Left renal pelvis (tissue), 4 donors: ENCODE measurements at places on chromosomes 2 and 18.

DNA sequence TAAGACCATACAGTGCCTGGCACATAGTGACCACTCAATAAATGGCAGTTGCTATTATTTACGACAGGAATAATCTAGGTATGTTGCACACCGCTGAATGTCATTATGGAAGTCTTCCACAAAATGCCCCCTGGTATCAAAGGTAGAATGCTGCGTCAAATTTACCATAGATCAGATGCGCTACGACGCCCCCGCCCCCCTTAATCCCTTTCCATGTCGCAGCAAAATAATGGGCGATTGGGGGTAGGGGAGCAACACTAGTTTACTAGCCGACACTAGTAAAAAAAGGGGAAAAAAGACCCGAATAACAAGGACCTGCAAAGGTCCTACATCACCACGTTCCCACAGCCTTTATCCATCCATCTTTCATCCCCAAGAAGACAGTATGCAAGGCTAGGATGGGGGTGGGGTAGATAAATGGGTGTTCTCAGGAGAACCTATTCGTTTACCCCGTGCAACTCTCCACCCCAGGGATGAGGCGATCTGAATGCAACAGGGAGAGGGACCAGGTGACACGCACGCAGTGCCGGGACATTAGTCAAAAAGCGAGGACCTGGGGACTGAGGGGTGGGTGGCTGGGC is 455 bp downstream of the PREPL start:
- peak; percentile 46 for DNase-seq

- peak; percentile 8 for DNase-seq
Observed at GRCh38 chr2:22930781-22931180, 454.2 kb upstream of the KLHL29 start.

DNA sequence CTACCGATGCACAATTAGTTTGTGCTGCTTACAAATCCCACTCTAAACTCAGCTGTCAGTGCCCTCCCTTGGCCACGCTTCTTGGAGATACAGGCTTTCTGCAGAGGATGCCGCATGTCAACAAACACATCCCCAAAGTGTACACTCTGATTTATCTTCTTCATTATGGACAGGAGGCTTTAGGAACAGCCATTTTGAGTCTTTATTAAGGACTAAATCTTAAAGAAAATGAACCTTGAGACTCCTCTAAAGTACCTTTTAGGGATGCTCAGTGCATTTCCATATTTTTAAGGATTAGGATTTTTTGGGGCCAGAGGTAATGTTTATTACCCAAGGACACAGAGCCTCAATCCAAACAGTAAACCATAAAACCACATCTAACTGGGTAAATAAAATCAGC is 6.0 kb downstream of the EDAR start:
- no peak for DNase-seq

- DNase-seq, result no peak
Observed at GRCh38 chr2:75574106-75574505, 13.4 kb upstream of the EVA1A start.

GRCh38 chr2:176446718-176447414 is 177.6 kb downstream of the MTX2 start:
- no peak for DNase-seq

- DNase-seq, result no peak
Observed at GRCh38 chr2:197310271-197310985, at the start of gene ANKRD44. Gene ANKRD44 (minus strand): TSS chr2:197310780. CDS start chr2:197310604, 176 bp downstream.

- no peak for DNase-seq
Observed at GRCh38 chr2:175457895-175458448, 276.5 kb upstream of the ATP5MC3 start.

- DNase-seq, result no peak
Observed at GRCh38 chr2:218437969-218438368, 19.0 kb downstream of the VIL1 start.

DNA sequence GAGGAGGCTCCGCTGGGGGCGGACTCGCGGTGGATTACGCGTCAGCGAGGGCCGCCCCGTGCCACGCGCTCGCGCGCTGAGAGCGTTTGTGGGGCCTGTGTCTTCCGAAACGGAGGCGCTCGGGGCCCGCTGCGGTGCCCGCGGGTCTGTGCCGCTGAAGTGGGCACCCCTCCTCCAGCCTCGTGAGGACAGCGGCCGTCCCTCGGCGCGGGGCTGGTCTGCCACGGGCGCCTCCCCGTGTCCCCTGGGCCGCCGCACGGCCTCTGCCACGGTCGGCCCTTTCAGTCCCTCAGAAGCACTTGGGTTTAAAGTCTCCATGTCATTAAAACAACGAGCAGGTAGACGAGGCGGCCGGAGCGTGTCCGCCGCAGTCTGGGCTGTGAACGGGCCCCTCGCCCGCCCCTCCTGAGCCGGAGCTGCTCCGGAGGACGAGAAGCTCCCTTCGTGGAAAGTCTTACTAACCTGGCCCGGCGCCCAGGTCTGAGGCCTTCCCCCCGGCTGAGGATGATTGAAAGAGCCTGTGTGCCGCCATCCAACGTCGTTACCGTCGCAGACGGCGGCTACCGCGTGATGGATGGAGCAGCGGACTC is 97.6 kb downstream of the NFATC1 start:
- no peak for DNase-seq

DNA sequence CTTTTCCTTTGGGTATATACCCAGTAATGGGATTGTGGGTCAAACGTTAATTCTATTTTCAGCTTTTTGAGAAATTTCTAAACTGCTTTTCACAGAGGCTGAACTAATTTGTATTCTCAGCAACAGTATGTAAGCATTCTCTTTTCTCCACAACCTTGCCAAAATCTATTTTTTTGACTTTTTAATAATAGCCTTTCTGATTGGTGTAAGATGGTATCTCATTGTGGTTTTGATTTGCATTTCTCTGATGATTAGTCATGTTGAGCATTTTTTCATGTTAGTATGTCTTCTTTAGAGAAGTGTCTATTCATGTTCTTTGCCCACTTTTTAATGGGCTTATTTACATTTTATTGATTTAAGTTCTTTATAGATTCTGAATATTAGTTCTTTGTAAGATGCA is 145.5 kb downstream of the TRABD2A start:
- no peak for DNase-seq

DNA sequence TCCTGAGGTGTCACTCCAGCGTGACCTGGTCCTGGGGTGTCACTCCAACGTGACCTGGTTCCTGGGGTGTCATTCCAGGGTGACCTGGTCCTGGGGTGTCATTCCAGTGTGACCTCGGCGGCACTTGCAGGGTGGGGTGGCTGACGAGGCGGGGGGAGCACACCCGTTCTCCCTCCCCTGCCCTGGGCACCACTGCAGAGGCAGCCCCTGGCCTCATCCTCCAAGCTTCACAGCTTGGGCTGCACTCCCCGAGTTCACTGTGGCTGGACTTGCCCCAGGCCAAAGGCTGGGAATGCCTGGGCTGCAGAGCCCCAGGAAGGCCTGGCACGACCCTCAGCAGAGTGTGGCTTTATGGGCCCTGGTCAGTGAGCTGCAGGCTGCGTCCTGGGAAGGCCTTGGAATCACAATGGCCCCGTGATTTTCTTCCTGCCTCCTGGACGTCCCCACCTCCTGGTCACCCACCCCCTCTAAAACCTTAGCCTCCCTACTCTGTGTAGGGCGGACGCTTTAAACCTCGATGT is 88.3 kb downstream of the NFATC1 start:
- no peak for DNase-seq

DNA sequence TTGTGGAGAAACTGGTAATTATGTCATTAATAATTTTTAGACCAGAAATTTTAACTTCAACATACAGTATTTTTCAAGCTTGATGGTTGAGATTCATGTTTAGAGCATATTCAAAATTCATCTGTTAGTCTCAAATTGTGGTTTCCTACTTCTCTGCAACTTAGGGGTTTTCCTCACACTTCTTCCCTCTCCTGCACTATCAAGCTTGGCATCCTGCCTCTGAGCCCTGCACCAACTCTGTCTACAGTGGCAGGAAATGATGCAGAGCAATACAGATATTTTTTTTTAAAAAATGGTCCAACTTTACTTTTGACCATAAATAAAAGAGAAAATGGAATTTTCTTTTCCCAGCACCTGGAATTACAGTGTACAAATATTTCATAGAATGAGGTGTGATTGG is 247.3 kb downstream of the NUP35 start:
- DNase-seq, result no peak

GRCh38 chr2:213238753-213239495 is 45.3 kb upstream of the SPAG16 start:
- DNase-seq, result no peak

DNA sequence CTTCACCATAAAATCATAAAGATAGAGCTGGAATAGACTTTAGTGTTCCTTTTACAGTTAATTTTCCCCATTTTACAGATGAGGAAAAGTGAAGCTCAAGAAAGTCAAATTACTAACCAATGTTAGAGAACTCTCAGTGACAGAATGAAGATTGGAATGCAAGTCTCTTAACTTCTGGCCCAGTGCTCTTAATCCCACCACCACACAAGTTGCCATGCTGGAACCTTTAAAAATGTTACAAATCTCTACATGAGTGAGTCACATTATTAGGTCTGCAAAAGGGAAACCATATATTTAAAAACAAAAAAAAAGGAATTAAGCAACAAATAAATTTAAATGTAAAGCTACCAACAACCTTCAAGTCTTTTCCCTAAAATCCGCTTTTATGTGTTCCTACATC is 3.5 kb downstream of the NCKAP1 start:
- no peak for DNase-seq

- no peak for DNase-seq
Observed at GRCh38 chr2:173590276-173590861, 235.7 kb downstream of the CDCA7 start.

DNA sequence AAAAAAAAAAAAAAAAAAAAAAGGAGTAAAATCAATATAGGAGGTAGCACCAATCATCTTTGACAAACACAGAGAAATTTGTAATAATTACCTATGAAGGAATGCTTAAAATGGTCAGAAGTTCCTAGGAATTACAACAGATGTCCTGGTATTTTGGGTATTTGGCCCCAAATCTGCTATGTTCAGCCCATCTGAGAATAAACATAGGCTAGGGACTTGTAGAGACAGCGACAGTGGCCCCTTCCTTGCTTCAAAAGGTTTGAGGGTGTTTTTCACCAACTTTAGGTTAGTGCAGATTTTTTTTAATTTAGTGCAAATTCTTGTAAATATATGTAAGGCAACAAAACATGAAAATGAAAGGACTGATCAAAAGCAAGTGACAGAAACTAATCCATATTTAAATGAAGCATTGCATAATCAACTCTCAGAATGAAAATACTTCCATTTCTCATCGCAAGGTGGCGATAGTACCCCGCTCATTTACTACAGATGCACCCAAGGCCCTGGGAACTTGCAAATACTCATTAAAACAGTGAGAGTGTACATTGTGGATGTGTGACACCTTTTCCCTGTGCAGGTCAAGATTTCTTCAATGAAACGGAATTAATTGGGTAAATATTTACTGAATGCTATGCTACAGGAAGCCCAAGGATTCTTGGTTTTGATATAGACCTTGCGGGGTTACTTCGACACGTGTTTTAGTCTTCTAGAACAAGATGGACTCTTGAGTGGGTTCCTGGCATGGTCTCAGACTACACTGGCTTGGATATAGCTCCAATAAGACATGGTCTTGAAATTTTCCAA is 44.6 kb downstream of the FAM124B start:
- DNase-seq, result peak; percentile 32

- DNase-seq, result no peak
Observed at GRCh38 chr2:85369500-85369899, 14.9 kb downstream of the ELMOD3 start.

GRCh38 chr2:45892425-45892745 is 240.9 kb downstream of the PRKCE start:
- no peak for DNase-seq

GRCh38 chr2:237758185-237758584 is 40.4 kb upstream of the RBM44 start:
- DNase-seq, result no peak

DNA sequence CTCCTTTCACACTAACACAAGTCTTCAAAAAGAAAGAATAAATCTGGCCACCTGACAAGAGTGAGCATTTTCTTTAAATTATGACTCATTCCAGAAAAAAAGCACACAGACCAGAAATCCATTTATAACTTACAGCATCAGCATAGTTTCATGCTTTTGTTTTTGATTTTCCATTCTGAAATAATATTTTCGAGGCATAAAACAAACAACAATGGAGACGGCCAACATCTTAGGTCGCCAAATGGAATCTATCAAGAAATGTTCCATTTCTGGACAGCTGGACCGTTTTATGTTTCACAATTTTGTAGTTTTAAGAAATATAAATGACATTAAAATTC is 165.4 kb upstream of the ZFP36L2 start:
- no peak for DNase-seq

DNA sequence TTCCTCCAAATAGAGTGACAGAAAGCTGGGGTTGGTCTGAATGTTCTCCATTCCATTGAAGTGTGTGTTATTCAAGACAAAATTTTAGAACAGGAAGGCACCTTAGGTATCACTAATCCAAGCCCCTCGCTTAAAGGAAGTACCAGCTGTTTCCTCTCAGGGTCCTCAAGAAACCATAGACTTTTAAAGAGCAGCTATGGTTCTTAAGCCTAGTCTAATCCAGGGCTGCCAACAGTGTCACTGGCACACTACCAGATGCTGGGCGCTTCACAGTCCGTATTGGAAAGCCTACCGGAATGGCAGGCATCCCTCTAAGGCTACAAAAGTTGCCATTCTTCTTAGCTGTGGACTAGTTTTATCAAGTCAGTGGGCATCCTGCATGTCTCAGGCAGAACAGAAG is 1.9 kb downstream of the NEMP2 start:
- DNase-seq, result no peak

DNA sequence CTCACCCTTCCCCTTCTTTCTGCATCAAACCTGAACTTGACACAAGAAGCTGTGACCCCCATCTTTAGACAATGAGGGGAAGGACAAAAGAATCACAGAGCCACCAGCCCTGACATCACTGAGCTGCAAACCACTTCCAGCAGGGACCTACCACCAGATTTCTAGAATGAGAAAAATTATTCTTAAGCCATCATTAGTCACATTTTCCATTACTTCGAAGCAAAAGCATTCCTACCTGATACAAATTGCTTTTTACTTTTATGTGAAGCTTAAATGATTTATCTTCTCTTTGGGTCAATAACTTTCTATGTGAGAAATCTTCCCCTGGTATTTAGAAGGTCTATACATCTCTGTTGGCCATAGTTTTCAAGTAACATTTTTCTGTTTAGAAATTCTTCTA is 134.8 kb downstream of the TCF4 start:
- DNase-seq, result no peak
